ENCODE measurements at places on chromosomes 3 and 15. TPM values are rescaled to one million over a fixed set of nuclear protein-coding genes. Genes with fewer than 3 reads are reported as not detected.

GRCh38 chr3:185353823-185354614, 8.9 kb upstream of the MAP3K13 start:
- DNase-seq: peak; percentile 50

GRCh38 chr3:7964899-7965298, 536.7 kb upstream of the LMCD1 start:
- no peak for DNase-seq

GRCh38 chr3:195613468-195614069, 29.8 kb upstream of the APOD start:
- DNase-seq: no peak

DNA sequence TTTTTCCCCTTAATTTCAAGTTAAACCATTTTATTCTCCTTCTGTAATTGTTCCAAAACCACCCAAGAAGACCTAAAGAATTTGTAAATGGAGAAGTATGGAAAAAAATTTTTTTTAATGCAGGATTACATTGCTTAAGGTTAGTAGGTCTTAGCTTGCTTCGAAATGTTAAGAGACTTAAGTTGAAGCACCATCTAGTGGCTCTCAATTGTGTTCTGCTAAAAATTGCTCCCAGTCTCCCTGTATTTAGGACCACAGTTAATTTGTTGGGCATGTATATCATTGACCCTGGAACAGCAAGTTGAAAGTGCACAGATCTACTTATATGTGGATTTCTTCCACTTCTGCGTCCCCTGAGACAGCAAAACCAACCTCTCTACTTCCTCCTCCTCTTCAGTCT, 32.4 kb downstream of the CD200R1L start:
- DNase-seq: no peak

DNA sequence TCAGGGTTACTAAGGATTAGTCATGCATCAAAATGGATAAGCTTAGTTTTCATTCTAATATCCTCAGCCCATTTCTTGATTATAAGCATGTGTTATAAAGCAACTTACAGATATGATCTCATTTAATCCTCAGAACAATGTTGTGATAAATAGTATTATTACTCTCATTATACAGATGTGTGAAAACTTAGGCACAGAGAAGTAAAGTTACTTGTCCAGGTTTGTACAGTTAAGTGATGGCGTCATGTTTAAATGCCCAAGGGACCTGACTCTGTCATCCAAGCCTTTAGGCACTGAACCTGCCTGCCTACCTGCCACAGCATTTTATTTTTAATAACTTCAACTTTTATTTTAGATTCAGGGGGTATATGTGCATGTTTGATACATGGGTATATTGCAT, 472.9 kb upstream of the SEMA6D start:
- DNase-seq: no peak

DNA sequence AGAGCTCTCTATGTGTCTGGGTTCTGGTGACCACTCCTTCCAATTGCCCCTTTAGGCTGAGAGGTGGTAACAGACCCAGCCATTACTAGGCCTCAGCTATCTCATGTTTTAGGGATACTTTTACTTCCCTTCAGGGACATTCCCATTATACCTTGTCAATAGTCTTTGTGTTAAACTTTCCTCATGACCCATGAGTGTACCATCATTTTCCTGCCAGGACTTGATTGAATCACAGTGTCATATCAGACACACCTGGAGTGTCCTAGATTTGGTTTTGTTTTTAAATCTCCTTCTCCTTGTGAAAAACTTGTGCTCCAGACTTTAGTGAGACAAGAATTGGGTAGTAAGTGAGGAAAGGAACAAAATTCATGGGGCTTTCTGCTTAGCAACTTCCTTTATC, 136.6 kb downstream of the KCNAB1 start:
- no peak for DNase-seq

KCNH8 gene
- total RNA-seq: not detected

Data from SJSA1 (cell line).